Left renal pelvis (tissue), 4 donors: ENCODE measurements at places on chromosomes 2 and 18. TPM values are rescaled to one million over a fixed set of nuclear protein-coding genes. Genes with fewer than 3 reads are reported as not detected.

- no peak for DNase-seq
Measured at GRCh38 chr2:159150280-159150746, 136.2 kb downstream of the WDSUB1 start.

- DNase-seq, result no peak
Measured at GRCh38 chr2:35199298-35199697, 1156.3 kb upstream of the CRIM1 start.

ERFE gene
- 7.7 TPM for polyA plus RNA-seq

DNA sequence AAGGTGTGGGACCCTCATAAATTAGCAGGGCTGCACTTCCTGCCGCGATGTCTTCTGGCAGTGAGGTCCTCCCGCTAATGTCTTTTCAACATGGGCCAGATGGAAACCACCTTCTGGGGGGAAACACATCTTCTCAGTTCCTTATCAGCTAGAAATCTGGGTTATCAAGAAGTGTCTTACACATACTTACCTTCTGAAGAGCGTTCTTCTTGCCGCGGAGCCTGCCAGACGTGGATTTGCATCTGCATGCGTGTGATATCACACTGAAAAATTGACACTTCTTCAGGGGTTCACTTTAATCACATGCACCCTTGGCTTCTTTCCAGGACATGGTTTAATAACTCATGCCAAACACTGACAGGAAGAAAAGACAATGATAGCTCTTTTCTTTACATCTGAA lies 163.5 kb upstream of the SOX11 start:
- DNase-seq, result no peak

DNA sequence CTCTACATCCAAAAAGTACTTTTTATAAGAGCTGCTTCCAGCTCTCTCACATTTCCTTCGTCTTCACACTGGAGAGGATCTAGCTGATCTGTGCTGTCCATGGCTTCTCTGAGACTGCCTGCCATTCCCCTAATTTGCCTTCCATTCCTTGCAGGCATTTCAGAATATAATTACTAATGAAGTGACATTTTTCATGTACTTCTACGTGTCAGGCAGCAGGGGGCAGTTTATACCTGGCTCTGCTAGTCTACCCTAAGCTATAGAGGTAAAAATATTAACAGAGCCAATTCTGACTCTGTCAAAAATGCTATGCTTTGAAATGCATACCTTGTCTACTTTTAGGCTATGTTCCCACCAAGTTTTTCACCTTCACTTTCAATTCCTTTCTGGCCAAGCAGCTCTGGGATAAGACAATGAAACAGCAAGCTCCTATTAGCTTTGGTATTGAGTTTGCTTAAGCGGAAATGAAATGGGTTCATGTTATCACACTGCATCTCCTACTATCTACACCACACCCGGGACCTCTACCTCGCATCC lies 81.9 kb downstream of the MEP1B start:
- DNase-seq, result no peak

GRCh38 chr2:106983305-106983704 lies 97.3 kb upstream of the ST6GAL2 start:
- DNase-seq, result no peak

GRCh38 chr18:50674307-50674980 lies 114.6 kb downstream of the MAPK4 start:
- no peak for DNase-seq

GRCh38 chr2:26000561-26001082 lies 18.3 kb upstream of the KIF3C start:
- DNase-seq, result no peak

- DNase-seq, result no peak
Measured at GRCh38 chr2:55498582-55498981, 20.9 kb upstream of the CFAP36 start.

LYG2 gene
- polyA plus RNA-seq, result 0.36 TPM

- DNase-seq, result no peak
Measured at GRCh38 chr2:48694149-48694548, 61.4 kb downstream of the LHCGR start.
